ENCODE measurements at places on chromosomes 1 and 21.

DNA sequence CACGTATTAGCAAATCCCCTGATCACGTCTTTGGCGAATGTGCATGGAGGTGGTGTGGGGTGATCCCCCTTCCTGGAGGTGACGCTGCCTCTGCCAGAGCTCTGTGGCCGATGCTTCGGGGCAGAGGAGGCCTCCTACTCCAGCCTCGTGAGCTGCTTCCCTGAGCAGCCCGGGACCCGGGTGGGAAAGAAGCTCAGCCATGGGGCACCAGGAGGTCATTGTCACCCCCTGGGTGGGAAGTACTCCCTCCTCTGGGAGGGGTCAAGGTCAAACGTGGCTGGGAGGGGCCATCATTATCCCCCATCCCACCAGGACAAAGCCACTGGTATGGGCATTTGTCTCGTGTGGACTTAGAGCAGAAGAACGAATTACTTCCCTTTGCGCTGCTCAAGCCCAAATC, 40.7 kb downstream of the KCNAB2 start:
- DNase-seq, result no peak

GRCh38 chr1:159647616-159648015, 60.0 kb downstream of the APCS start:
- DNase-seq, result no peak

DNA sequence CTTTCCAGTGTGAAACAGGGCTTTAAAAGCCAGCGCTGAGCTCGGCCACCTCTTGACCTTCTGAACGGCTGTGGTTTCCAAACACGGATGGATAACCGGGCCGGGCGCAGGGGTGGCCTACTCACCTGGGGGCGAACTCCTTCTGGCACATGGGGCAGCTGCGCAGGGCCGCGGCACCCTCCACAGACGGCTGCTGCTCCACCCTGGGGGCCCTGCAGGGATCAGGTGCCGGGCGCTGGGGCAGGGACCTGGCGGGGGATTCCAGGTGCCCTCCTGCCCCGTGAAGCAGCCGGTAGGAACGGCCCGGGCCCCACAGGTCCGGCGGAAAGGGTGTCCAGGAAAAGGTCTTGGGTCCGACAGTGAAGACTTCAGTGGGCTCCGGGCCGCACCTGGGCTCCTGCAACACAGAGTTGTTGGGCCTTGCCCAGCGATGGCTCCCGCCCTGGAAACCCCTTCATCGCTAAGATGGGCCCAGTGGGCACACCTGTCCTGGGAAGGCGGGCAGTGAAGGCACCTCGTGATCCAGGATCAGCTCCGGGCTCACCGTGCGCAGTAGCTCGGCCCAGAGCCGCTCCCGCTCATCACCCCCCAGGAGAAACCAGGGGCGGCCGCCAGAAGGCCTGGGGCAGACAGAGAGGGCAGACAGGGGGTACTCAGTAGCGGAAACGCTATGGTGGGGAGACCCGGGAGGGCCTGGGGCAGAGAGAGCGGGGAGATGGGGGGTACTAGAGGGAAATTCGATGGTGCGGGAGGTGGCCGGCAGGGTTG, 874 bp downstream of the FAAP20 start:
- no peak for DNase-seq

DNA sequence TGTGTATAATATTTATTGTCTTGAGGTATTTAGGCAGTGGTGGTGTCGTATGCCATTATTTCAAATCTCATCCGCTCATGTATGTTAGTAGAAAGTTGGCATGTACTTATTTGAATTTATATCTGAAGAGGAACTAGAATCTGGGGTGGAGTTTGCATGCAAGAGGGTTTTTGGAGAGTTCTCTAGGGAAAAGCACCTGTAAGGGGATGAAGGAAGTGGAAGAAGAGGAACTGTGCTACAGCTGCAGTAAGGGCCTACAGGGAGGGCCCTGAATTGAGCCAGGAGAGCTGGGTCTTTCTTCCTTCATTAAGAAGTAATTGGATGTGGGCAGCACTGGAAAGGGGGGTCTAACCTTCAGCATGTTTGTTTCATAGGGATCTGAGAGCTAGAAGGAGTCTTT, 197.2 kb downstream of the HMCN1 start:
- no peak for DNase-seq

- DNase-seq, result no peak
Measured at GRCh38 chr1:32729254-32730046, 26.9 kb upstream of the SYNC start.
